Stimulated activated CD4-positive, alpha-beta T cell treated with anti-CD3 and anti-CD28 coated beads, Interleukin-15, amount 100 ng/mL, for 1 hour (primary cell): ENCODE measurements at places on chromosomes 2 and 18.

GRCh38 chr2:38634684-38635083, 31.2 kb upstream of the GALM start:
- DNase-seq = no peak

DNA sequence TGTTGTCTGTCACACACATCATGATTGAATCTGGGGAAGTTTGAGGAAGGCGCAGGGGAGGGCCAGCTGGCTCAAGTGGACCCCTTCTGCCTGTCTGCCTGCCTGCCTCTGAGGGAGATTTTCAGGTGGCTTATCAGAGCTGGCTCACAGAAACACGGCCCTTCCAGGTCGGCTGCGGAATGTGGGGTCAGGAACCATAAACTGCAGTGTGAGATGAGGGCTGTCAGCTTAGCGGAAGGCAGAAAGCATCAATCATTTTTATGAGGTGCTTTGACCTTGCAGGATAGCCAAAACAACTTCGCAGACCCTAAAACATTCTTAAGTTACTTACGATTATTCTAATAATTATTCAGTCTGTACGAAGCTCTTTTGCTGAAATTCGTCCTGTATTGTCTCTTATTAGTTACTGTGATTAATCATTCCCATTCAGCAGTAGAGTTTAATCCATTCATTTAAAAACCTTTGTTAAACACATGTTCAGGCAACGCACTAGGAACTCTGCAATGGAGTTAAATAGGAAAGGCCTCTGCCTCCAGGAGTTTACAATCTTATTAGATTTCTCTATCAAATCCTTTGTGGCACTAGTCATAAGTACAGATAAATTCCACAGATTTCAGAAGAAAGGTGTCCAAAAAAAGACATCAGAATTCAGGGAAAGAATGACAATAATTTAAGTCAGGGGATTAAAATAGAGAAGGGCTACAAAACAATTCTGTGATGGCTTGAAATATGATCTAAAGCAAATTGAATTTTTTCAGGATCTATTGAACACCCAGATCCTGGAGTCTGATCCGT, 371.6 kb downstream of the HRH4 start:
- DNase-seq = no peak

DNA sequence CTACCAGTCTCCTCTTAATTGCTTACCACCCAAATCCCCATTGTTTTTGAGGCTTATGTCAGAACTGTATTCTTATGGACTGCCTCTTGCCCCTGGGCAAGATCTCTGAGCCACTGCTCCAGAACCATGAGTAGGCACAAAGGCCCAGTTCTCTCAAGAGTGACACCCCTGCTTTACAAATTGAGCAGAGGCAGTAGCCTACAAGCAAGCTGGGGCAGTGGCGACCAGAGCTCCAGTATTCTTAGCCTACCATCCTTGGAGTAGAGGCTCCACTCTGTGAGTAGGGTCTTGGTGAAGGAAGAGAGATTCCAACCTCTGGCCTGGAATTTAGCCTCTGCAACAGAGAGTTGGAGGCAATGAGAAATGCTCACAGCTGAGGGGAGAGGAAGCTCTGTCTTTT, 36.5 kb downstream of the WDR75 start:
- no peak for DNase-seq

DNA sequence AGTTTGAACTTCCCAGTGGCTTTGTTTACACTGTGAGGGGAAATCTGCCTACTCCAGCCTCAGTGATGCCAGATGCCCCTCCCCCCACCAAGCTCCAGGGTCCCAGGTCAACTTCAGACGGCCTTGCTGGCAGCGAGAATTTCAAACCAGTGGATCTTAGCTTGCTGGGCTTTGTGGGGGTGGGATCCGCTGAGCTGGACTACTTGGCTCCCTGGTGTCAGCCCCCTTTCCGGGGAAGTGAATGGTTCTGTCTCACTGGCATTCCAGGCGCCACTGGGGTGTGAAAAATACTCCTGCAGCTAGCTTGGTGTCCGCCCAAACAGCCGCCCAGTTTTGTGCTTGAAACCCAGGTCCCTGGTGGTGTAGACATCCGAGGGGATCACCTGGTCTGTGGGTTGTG, 70.0 kb upstream of the NEUROD1 start:
- no peak for DNase-seq

DNA sequence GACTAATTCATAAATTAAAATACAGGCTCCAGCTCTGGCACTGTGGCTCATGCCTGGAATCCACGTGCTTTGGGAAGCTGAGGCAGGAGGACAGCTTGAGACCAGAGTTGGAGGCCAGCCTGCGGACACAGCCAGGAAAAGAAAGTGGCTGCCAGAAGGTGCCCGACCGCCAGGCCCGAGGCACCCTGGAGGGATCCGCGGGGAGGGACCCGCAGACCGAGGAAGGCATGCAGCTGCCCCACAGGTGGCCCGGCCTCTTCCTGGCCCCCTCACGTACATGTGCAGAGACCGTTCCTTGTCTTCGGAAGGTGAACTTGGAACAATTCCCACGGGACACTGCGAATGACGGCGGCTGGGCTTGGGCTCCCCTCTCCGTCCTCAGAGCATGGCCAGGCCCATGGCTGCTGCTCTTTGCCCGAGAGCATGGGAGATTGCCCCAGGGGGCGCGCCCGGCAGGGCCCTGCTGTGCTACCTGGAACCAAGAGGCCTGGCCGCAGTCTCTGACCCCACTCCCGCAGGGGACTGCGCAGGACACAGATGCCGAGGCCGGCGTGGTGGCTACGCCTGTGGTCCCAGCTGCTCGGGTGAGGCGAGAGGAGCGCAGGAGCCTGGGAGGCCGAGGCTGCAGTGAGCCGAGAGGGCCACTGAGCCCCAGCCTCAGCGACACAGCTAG, 55.6 kb upstream of the IMP4 start:
- DNase-seq = no peak

- DNase-seq = no peak
Observed at GRCh38 chr2:6671913-6672312, 193.8 kb downstream of the CMPK2 start.

GRCh38 chr2:187003611-187004010, 154.6 kb upstream of the ZSWIM2 start:
- no peak for DNase-seq

DNA sequence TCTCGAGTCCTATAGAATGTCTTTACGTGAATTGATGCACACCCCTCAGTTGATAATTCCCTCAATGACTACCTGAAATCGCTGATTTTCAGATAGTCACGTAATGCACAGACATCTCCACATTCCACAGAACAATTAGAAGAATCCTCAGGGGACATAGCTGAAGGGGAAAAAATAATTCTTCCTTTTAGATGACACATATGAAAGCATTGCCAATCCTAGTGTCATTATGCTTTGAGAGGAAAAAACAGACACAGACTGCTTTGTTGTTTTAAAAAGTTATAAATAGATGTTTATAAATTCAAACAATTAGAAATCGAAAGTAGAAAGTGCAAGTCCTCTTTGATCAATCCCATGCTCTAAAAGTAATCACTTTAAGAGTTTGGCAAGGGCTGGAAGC, 100.6 kb upstream of the FN1 start:
- no peak for DNase-seq

GRCh38 chr2:157245846-157246764, 11.4 kb upstream of the GALNT5 start:
- DNase-seq = no peak

- no peak for DNase-seq
Observed at GRCh38 chr2:40072442-40073232, 293.6 kb upstream of the THUMPD2 start.

GRCh38 chr2:61581716-61582115, 43.6 kb upstream of the XPO1 start:
- no peak for DNase-seq

GRCh38 chr18:8997634-8998033, 104.9 kb upstream of the NDUFV2 start:
- DNase-seq = no peak

GRCh38 chr2:8684540-8684877, 2.7 kb downstream of the ID2 start:
- DNase-seq = no peak

DNA sequence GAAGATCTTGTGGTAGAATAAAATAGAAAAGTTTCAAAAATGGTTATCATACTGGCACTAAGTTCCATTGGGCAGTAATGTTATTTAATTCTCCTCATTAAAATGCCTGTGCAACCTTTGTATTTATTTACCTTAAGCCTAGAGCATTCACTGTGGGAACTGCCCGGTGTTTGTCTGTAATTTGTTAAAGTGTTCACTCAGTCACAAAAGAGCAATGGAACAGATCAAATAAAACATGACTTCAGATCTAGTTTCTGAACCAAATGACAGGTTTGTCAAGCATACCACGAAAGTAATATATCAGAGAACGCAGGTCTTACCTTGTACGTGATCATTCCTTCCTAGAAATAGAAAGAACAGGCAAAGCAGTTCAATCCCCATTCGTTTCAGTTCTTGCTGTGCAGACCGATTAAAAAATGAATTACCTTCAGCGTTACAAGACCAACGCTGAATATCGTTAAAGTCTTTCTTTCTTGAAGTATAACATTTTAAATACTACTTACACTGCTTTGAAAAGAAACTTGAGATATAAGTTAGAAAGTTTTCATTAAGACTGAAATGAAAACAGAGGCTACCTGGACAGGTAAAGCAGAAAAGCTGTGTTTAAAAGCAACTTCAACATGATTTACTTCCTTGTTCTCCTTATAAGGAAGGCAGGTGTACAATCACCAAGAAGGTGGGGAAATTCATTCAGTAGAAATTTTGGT, at the start of gene ITGB6:
Gene ITGB6 (minus strand): TSS at position 590 of the 707 bp plus-strand sequence. CDS start 209 bp downstream, at position 381.
- DNase-seq = no peak

- no peak for DNase-seq
Observed at GRCh38 chr2:4604767-4605166, 901.4 kb downstream of the DCDC2C start.

DNA sequence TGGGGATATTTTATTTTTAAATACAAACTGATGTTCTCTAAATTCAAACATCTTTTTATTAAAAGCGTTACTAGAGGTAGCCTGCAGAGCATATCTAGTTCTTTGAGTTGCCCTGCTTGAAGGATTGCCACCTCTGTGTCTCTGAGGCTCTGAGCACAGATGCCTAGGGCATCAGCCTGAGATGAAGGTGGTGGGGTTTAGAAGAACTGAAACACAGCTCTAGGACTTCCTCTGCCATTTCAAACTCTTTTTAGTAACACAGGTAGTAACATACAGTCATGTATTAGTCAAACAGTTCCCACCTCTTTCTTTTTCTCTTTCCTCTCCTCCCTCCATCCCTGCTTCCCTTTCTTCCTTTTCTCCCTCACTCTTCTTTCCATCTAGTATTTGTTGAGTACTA, 57.6 kb downstream of the TTC21B start:
- DNase-seq = no peak

DNA sequence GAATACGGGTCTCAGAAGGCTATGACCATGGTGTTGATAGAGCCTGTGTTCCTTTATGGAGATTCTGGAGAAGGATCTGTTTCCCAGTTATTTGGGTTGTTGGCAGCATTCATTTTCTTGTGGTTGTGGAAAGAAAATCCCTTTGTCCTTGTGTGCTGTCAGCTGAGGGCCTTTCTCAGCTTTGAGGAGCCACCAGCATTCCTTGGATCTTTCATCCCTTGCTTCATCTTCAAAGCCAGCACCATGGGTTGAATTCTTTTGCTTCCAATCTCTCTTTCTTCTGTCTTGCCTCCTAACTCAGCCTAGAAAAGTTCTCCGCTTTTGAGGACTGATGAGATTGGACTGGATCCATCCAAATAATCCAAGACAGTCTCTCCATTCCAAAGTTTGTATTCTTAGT, 103.2 kb upstream of the MMADHC start:
- no peak for DNase-seq

GRCh38 chr2:20487392-20488174, 40.7 kb downstream of the RHOB start:
- DNase-seq = no peak

DNA sequence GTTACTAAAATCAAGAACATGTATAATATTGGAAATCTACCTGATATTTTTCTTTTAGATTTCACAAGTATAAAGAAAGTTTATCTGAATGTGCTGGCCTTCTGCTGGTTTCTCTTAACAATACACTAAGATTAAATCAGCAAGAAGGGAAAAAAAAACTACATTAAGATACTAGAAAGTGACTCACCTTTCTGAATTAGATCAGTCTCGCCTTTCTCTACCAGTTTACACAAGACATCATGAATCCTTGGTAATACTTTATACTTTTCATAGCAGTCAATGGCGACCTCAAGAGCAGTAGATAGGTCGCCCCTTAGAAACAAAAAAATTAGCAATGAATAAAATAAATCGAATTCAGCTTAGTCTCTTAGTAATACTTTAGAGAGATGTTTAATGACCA, 61.2 kb downstream of the LRPPRC start:
- no peak for DNase-seq

DNA sequence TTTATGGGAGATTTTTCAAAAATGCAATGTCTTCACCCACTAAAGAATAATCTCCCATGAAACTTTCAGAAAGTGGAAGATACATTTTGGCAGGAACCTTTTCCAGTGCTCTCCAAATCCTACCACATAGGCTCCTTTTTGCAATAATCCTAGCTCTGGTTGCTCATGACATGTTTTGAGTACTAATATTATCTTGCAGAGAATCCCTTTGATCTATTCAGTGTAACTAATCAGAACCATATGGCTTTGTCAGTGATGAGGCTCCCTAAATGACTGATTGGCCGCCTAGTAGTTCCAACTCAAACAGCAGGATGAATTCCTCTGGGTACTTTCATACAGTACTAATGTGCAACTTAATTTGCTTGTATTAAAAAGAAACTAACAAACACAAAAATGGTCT, 544.0 kb upstream of the FAM98A start:
- DNase-seq = no peak

DNA sequence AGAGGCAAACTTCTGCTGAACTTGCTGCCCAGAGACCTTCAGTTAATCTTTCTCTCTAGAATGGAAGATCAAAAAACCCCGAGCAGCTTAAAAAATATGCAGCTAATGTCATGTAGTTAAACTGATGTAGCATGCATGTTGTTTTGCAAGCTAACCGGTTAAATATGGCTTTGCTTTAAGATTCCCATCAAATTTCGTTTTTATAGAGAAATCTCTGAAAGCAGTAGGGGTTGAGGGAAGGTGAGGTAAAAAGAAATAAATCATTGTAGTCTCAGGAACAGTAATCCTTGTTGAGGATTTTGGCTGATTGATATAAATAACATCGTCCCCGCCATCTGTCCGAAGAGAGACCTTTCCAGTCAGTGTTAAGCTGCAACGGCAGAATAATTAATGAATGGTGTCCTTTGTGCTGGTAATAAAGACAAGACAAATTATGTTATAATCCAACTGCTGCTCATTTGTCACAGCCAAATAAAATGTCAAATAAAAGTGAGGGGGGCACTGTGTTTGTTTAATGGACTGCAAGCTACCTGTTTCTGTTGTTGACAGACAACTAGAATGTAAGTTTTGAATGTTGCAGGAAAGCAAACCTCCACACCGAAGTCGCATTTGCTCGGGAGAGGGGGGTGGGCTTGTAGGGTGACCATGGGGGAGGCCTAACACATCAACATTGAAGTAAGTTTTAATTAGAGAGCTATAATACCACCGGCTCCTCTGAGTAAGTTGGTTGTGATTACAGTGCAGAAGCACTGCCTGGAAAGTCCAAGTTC, 555.5 kb downstream of the ARHGAP15 start:
- DNase-seq = no peak

DNA sequence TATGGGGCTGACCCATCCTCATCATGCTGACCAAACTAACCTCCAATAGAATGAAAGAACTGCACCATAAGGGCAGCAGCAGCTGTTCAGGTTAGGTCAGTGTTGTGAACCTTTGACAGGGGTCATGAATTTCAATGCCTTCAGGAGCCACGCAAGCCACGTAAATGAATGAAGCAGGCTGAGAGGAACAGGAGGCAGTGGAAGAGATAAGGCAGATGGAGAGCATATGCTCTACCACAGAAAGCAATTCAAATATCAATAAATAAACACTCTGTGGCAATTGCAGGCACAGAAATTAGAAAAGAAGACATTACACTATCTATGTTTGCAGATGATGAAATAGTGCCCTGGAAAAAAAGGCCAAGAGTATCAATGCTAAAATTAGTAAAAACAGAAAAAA, 56.3 kb downstream of the SCG2 start:
- DNase-seq = no peak
